ENCODE measurements at places on chromosomes 7 and 10.

GRCh38 chr10:109062371-109062770 is 860.9 kb downstream of the XPNPEP1 start:
- no peak for DNase-seq

GRCh38 chr10:53894145-53894544 is 906.9 kb downstream of the PCDH15 start:
- DNase-seq, result no peak

GRCh38 chr10:26997610-26998009 is 102.7 kb downstream of the ANKRD26 start:
- no peak for DNase-seq

DNA sequence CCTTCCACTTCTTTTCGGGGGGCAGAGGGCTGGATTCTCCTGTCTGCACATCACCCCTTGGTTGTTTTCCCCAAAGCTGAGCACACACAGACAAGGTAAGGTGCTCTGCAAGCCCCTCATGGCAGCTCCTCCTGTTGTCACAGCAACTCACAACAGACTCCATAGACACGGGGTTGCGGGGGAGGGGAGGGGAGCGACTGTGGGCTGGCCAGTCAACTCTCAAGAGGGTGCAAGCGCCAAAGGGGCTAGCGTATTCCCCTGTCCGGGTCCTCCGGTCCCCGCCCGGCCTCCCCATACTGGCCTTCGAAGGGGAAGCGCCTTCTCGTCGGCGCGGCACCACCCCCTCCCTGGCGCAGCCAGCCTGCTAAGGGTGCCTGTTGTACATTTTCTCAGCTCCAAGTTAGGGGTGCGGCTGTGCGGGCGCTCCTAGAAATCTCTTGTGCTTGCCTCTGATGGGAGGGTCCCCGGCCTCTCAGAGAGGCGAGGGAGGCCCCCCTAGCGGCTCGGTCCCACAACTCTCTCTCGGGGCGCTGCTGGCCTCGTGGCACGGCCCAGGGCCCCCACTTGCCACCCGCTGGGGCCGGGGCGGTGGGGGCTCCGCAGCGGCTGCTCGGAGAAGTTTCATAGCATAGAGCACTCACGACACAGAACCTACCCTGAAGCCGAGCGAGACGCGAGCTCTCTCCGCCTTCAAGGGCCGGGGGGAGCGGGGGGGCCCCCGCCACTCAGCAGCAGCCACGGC is 498 bp downstream of the RHOBTB1 start:
- DNase-seq, result no peak

DNA sequence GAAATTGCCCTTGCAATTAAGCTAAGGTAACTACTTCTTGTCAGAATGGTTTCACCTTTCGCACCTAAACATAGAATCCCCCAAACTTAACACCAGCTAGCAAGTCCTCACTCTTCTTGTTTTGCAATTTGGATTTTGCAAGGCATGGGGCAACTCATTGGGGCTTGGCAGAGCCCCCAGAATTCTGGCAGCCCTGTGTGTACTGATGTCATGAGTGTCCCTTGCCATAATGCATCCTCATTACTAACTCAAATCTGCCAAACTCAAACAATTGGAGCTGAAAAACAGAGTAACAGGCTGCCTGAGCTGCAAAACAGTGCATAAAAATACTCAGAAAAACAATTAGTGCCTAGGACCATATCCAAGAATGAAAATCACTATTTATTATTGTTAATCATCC is 7.9 kb upstream of the XPNPEP1 start:
- no peak for DNase-seq

GRCh38 chr10:79056736-79057391 is 11.9 kb upstream of the ZMIZ1 start:
- DNase-seq, result no peak

DNA sequence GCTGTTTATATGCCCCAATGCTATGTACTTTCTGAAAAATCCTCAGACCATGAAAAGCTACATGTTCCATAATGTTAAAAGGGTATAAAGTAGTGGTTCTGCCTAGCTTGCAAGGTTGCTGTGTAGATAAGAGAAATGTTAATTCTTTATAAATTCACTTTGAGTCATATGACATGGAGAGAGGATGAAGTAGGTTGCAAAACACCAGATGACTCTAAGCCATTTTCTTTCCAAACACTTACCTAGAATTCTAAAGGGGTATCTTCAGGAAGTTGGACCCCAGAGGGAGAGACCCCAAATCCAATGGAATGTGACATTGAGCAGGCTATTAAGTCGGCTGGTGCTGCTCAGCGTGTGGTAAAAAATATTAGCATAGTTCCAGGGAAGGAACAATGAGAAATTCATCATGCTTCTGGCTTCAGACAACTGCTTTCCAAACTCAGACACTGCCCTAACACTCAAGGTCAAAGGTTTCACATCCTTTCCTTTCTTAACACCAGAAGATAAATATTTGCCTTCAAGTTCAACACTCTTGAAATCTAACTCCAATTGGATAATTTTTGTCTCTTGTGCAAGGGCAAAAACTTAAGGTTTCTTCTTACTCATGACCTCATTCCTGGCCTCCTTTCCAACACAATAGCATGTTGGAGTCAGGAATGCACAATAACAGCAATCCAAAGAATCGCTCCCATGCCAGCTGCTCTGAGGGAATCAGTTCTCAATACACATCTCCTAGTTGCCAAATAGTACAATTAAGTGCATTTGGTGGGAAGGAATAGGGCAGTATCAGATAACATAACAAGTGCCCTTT is 100.7 kb upstream of the AFAP1L2 start:
- DNase-seq, result no peak

- no peak for DNase-seq
These were observed 219.1 kb downstream of the VTI1A start for GRCh38 chr10:112666094-112666493.

- DNase-seq, result no peak
These were observed 161.4 kb upstream of the EEPD1 start for GRCh38 chr7:35991511-35992232.

- no peak for DNase-seq
These were observed 10.2 kb upstream of the BLNK start for GRCh38 chr10:96281444-96282029.

GRCh38 chr7:50718876-50719275 is 63.8 kb downstream of the GRB10 start:
- DNase-seq, result no peak

- no peak for DNase-seq
These were observed 104.3 kb upstream of the PLXNA4 start for GRCh38 chr7:132680590-132680989.

GRCh38 chr10:120788771-120789170 is 62.4 kb upstream of the WDR11 start:
- no peak for DNase-seq

DNA sequence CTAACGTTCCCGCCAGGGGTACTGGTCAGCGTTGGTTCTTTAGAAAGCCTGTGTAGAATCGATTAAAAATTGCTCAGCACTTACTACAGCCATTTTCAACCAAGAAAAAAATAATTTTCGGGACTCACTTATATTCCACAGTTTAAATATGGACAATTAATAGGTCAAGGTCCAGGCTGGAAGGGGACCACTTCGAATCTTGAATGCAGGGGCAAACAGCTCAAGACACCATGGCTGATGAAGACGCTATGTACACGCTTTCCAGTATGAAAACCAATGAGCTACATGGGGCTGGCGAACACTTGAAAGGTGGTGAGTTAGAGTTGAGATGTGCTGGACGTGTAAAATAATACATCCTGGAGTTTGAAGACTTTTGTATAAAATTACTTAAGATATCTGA is 87.2 kb downstream of the PRKCQ start:
- no peak for DNase-seq

DNA sequence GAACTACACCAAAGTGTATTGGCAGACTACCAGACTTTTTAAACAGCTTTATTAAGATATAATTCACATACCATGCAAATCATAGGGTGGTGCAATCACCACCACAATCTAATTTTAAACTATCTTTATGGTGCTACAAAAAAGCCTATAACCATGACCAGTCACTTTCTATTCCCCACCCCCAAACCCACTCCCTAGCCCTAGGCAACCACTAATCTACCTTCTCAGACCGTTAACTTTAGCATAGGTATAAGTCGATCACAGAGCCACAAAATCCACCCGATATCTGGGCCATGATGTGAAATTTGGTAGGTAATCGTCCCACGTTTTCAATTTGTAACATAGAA is 536 bp upstream of the POM121 start:
- DNase-seq, result no peak

GRCh38 chr7:154686305-154686704 is 316.6 kb downstream of the PAXIP1 start:
- DNase-seq, result no peak

DNA sequence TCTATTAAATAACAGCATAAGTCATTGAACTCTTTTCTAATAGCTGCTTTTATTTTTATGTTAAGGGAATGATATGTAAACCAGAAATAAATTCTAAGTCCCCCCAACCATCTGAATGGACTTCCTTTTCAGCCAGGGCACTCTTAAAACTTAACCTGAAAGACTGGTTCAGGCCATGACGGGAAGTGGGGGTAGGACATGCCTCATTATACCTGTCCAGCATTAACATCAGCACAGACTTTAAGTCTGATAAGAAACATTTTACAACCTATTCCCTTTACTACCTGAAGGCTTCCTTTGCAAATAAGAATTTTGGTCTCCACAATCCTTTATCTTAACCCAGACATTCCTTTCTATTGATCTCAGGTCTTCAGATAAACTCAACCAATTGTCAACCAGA is 56.0 kb upstream of the CYP2C18 start:
- DNase-seq, result no peak

DNA sequence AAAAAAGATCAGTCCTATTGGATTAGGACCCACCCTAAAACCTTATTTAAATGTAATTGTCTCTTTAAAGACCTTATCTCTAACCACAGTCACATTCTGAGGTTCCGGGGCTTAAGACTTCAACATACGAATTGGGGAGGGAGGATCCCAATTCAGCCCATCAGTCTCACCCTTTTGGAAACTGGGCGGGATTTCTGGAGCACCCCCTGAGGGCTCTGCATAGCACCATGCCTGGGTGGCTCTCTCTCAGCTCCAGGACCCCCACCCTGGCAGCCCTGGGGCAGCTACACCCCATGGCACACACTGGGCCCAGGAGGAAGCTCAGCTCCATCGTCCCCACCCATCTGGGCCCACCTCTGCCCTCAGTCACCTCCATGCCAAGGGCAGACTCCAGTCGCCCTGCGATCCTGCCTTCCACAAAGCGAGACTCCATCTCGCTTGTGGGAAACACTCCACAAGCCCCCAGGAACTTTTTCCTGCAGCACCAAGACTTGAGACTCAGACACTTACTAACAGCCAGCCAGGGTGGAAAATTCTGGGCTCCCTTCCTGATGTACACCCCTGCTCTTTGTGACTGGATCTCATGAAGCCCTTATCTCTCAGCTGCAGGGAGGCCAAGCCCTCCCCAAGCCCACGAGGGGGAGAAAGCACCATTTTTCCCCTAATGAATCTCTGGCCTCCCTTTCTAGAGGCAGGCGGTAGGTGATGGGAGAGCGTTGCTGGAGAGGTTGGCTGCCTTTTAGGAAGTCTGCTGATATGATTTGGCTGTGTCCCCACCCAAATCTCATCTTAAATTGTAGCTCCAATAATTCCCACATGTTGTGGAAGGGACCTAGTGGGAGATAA is 90.8 kb upstream of the KDM7A start:
- DNase-seq, result no peak

GRCh38 chr10:102714621-102715455 is at the start of gene SFXN2:
Gene SFXN2, plus strand, starts transcription at chr10:102714636. Its CDS starts 12,001 bp downstream, at chr10:102726637.
- DNase-seq, result no peak

DNA sequence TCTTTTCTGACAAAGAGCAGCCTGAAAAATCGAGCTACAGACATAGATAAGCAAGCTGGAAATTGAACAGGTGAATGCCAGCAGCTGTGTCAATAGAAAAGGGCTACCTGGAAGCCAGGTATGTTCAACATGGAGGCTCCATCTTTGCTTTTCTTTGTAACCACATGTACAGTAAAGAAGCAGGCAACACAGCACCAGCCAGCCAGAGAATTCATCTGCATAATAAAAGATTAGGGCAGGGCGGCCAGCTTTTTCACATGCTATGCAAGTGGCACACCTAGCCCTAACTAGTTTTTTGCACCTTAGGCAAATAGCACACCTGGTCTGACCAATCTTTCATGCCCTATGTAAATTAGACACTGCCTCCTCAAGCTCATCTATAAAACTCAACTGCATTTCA is 25.7 kb downstream of the COG5 start:
- no peak for DNase-seq

GRCh38 chr7:117281562-117281961 is 41.3 kb downstream of the WNT2 start:
- no peak for DNase-seq

GRCh38 chr10:130930821-130931220 is 380.7 kb downstream of the TCERG1L start:
- no peak for DNase-seq

DNA sequence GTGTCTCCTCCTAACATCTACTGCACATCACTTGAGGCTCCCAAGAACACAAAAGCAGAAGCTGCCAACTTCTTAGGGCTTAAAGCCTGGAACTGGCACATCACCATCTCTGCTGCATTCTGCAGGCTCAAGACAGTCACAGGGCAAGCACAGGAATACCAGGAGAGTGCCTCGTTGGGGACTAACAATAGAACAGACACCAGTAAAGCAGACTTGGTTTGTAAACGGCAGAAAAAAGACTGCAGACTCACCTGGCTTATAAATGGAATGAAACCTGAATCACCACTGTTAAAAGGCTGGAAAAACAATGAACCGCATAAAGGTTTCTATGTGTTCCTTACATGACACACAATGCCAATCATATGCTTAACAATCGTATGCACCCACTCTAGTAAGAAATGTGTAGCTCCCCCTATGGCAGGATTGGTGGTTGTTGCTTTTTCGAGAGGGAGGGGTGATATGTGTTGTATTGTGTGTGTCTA is 12.8 kb downstream of the RHEB start:
- DNase-seq, result peak; percentile 25

- DNase-seq, result no peak
These were observed 1046.2 kb downstream of the XPNPEP1 start for GRCh38 chr10:108877095-108877561.

DNA sequence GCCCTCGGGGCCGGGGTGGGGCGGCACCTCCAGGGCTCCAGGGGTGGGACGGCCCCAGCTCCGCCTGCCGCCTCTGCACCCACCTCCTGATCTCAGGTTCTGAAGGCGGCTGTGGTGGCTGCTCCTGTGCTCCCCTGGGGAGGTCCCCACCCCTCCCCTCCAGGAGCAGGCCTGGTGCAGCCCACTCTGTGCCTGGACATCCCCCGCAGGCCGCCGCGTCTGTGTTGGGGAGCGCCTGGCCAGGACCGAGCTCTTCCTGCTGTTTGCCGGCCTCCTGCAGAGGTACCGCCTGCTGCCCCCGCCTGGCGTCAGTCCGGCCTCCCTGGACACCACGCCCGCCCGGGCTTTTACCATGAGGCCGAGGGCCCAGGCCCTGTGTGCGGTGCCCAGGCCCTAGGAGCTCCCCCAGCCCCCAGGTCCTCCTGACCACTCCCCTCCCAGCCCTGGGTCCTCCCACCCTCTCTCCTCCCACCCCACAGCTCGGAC is 5.5 kb downstream of the CYP2W1 start:
- no peak for DNase-seq
